GM12892 (cell line): ENCODE measurements at places on chromosomes 2 and 18.

DNA sequence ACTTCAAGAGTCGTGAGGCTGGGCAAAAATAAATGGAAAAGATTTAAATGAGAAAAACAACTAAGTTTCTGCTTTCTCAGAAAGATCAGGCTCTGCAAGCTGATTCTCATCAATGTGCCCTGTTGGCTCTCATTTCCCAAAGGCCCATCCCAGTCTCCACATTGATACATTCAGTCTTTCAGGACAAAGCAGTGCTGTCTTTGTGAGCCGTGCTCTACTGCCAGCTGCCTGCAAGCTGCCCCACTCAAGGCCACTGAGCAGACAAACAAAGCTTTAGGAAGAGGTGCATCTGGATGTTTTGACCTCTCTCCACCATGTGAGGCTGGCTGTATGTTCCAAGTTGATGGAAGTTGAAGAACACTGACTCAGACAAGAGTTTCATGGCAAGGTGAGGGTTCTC, 48.8 kb downstream of the FSHR start:
- no peak for DNase-seq

GRCh38 chr2:37466533-37467222, 122.2 kb downstream of the QPCT start:
- DNase-seq, result no peak

- DNase-seq, result no peak
These were observed 20.1 kb downstream of the ARL4C start for GRCh38 chr2:234476766-234477165.

DNA sequence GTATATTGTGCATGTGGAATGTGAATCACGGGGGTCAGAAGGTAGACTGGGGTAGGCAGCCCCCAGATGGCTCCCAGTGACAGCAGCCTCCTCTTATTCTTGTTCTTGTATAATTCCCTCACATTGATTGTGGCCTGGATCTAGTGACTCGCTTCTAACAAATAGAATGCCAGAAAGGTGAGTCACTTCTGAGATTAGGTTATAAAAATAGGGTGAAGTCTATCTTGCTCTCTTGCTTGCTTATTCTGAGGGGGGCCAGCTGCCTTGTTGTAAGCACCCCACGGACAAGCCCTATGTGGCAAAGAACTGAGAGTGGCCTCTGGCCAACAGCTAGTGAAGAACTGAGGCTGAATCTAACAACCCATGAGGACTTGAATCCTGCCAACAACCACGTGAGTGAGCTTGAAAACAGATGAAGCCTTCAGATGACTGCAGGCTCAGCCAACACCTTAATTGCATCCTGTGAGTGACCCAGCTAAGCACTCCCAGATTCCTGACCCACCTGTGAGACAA, 15.6 kb upstream of the RMND5A start:
- DNase-seq, result no peak

GRCh38 chr2:220466251-220466691, 838.8 kb downstream of the SLC4A3 start:
- no peak for DNase-seq
